Amygdala (tissue), 56 donors: ENCODE measurements at places on chromosomes 13 and 19.

- no peak for DNase-seq
Observed at GRCh38 chr19:35495107-35496064, 5.1 kb upstream of the KRTDAP start.

DNA sequence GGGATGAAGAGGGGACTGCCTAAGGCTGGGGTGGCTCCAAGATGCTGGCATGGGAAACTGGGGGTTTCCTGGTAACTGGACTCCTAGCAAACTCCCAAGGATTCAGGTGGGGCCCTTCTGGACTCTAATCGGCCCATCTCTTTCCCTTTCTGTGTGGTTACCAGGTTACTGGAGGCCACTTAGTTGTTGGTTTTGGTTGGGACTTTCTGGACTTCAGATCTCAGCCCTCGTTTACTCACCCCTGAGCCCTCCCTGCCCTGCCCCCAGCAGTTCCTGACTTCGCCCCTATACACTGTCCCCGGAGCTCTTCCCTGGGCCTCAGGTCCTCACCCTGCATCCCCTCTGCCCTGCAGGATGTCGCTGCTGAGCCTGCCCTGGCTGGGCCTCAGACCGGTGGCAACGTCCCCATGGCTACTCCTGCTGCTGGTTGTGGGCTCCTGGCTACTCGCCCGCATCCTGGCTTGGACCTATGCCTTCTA, 328 bp downstream of the CYP4F12 start:
- no peak for DNase-seq

DNA sequence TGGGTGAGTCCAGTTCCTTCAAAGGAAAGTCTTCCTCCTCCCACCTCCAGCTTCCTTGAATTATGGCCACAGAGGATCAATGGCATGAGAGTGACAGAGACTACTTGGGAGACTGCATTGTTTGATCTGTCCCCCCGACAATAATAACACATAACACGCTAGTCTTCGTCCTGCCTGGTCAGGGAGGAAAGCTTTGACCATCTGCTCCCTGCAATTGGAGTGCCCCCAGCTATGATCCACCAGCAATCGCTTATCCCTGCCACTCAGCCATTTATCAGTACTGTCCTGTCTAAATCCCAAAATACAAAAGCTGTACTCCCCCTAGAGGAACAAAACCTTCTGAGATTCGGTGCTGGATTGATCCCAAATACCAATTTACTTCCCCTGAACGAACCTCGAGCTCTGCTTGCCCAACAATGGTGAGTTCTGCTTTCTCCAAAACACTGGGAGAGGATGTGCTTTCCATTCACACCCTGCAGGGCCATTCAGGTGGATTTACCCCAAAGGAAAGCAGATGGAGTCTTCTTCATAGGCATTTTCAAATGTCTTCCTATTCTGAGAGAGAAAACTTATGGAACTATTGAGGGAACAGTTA, 466.7 kb downstream of the TSHZ3 start:
- DNase-seq, result no peak

- no peak for DNase-seq
Observed at GRCh38 chr13:113373811-113374485, 10.0 kb upstream of the GRTP1 start.

GRCh38 chr19:47663911-47664771, 49.1 kb upstream of the EHD2 start:
- DNase-seq, result peak; percentile 66

GRCh38 chr13:40124633-40125015, 469.2 kb downstream of the COG6 start:
- no peak for DNase-seq

DNA sequence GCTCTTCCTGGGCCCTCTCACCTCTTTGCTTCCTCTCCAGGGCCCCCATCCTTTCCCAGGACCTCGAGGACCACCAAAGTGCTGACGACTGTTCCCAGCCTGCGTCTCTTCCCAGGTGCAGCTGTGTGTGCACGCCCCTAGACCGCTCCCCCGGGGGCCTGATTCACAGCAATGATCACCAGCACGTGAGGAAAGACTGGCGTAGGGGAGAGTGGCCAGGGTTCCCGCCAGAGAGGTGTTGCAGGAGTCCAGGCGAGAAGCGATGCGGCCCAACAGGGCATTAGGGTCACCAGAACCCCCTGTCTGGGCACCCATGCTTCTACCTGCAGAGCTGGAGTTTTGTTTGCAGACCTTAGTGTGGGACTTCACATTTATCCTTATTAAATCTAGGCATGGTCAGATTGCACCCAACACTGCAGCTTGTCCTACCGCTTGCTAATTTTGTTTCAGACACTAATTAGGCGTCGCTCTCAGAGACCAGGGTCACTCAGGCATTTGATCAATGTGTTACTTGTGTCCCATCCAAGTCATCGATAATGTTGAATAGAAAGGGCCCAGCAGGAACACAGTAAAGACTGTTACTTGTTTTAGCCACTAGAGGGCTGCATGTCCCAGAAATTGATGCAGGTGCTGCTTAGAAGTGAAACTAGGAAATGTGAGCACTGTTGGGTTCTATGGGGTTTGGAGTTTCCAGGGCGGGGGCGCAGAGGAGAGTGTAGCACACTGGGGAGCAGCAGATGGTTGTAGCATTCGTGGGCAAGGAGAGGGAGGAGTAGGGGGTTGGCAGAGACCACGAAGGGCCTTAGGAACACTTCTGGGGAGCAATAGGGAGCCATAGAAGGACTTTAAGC, 53.2 kb downstream of the CDADC1 start:
- DNase-seq, result no peak

DNA sequence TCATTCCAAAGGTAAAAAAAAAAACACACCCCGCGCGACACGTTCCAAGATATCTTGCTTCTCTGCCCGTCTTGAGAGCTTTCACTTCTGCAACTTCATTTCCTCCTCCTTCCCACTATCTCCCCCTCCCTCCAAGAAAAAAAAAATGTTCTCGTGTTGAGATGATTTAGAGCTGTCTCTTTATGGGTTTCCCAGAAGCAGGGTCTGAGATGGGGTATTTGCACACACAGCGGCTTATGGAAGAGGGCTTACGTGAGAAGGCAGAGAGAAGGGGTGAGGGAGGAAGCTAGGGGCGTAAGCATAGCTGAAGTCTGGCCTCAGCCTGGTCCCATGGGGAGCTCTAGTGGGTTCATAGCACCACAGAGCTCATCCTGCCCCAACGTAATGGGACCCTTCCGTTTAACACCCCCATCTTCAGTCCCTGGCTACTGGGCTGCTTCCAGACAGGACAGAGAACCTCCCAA, 31.3 kb upstream of the USE1 start:
- DNase-seq, result no peak

DNA sequence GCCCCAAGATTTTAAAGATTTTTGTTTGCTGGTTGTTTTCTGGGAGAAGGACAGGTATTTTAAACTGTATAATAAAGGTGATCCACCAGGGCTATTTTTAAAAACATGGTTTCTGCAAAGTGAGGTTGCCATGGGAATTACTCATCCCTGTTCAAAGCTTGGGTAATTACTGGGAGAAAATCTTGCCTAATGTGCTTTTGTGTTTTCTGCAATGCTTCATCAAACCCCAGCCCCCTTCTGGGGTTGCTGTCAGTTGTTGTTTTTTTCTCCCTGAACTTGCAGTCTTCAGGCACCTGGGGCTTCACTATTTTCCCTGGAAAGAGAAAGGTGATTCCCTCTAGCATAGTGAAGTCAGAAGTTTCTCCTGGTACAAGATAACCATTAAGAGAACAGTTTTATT, 277.2 kb downstream of the NALCN start:
- no peak for DNase-seq

DNA sequence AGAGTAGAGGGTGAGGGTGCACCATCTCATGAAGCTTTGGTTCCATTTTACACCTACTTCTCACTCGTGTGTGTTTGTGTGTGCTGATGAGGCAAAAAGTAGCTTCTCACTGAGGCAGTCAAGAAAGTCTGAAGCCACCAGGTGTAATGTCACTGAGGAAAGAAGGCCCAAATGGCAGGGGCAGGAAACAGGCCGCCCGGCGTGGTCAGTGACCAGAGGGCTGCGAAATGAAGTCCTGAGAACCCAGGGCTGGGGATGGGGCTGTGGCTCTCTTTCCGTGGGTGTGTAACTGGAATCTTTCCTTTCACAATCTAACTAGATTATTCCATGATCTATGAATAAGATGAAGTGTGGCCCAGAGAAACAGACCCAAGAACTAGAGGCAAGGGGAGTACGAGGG, 25.5 kb upstream of the TFDP1 start:
- no peak for DNase-seq

GRCh38 chr19:10760273-10760944, 42.5 kb downstream of the DNM2 start:
- DNase-seq, result no peak

GRCh38 chr19:13795595-13796300, 505 bp downstream of the ZSWIM4 start:
- no peak for DNase-seq

DNA sequence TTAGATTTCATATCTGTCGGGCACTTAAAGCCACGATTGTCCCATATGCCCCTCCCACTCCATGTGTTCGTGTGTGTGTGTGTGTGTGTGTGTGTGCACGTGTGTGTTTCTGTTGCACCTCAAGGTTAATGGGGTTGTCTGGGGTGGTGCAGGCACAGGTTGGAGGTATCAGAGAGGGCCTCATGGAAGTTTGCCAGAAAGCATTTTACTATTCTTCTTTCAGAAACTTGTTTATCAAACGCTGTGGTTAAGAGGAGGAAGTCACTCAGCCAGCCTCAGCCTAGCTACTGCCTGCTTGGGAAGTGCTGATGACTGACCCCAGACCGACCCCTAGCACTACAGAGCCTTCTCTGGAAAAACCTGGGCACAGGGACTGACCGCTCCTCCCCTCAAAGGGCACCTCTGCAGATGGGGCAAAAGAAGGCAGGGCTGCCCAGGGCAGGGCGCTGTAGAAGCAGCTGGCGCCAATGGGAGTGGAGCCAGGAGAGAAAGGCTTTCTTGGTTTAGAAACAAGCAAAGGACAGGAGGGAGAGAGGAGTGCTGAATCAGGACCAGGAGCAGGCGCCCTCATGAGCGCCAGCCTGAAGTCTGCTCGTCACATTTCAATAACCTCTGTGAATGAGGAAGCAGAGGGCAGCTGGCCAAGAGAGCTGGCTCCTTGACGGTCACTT, 3.9 kb downstream of the SIAH3 start:
- DNase-seq, result no peak

DNA sequence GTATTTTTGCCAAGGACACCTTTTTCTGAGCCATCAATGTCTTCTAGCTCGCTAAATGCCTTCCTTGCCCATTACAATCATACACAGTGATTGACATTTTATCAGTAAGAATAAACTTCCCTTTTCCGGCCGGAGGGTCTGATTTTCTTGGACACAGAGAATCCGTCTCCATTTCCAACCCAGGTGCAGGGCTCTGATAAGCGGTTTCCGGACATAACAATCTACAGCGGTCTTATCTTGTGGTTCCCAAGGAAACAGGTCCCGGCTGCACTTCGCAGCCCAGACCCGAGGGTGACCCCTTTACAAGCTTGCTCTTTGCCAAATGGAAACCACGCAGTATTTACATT, 5.1 kb upstream of the ZNF77 start:
- no peak for DNase-seq

- DNase-seq, result no peak
Observed at GRCh38 chr19:15025217-15025616, 24.1 kb upstream of the CASP14 start.

GRCh38 chr13:100434010-100434763, 154.4 kb downstream of the GGACT start:
- no peak for DNase-seq

GRCh38 chr13:76778853-76779252, 107.4 kb downstream of the KCTD12 start:
- no peak for DNase-seq

DNA sequence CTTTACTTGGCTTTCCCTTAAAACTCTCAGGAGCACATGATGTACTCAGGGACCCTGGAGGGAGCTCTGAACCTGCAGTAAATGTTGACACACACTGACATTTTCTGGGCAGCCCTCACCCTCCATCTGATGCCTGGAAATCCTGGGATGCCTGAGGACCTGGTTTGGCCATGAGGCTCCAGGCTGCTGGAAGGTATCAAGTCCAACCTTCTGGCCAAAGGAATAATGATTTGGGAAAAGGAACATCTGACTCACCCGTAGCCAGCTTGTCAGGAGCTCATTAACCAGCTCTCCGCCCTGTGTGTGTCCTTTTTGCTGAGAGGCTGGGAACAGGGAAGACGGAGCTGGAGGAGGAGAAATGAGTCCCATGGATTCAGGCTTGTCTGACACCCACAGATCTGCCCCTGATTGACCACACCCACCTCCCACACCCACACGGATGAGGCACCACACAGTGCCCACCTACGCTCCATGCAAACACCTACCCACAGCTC, 10.3 kb downstream of the ZNF558 start:
- no peak for DNase-seq

DNA sequence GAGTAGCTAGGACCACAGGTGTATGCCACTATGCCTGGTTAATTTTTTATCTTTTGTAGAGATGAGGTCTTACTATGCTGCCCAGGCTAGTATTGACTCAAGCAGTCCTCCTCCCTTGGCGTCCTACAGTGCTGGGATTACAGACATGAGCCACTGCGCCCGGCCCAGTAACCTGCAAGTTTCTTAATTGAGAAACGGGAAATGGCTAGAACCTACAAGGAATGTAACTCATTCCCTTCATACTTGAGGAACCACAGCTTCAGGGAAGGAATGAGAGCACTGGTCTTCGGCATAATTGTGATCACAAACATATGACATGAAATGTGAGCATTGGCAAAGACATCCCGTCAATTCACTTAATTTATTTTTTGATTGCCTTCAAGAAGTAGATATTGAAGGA, 157.0 kb downstream of the KLF5 start:
- DNase-seq, result no peak

DNA sequence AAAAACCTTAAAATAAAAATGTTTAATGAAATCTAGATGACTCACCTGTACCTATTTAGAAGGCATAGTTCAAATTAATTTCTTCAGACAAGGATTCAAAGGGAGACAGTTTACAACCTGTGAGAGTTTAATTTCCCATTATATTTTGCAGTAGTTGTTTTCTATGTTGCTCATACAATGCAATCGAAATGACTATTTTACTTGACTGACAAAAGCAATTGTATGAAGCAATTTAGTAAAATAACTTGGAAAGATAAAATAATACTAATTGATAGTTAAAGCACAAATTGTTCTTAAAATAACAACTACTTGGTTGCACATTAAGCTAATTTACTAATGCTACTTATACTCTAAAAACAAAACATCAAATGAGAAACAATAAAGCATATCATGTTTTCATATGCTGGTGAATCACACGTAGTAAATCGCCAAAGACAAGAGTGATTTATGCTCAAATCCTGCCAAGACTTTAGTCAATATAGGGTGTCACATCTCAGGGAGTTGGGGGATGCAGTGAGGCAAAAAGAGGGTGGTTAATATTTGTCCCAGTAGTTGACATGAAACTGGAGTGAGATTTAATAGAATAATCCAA, 6.4 kb downstream of the DACH1 start:
- no peak for DNase-seq

GRCh38 chr19:3304871-3305423, 61.4 kb upstream of the NFIC start:
- DNase-seq, result no peak

- no peak for DNase-seq
Observed at GRCh38 chr19:18870531-18871172, 25.3 kb downstream of the CERS1 start.

GRCh38 chr13:102091231-102091630, 310.6 kb downstream of the FGF14 start:
- no peak for DNase-seq
